ENCODE measurements at places on chromosomes 11 and 22.

DNA sequence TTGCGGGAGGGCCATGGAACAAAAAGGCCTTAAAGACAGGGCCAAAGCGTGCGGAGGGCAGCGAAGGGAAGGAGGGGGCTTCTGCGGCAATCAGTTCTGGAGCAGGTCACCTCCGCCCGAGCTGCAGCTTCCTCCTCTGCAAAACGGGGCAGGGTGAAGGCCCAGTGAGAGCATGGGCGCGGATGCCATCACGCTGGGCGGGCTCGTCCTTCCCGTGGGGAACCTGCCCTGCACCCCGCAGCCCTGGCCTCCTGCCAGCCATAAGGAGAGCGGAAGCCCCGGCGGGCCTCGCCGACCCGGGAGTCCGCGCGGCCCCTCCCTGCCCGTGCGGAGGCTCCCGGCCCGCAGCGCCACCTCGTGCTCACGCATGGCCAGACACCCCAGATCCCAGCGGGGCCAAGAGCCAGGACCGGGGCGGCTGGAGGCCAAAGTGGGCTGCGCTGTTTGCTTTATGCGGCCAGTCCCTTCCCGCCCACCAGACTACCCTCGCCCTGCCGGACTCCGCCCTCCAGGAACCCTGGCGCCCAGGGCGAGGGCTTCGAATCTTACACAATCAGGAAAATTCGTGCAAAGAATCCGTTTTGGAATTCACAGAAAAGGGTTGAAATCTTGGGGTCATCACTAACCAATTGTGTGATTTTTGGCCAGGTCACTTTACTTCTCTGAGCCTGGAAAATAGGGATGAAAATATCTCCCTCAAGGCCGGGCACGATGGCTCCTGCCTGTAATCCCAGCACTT is 16.1 kb downstream of the TSKU start:
- DNase-seq: peak; percentile 36

- no peak for DNase-seq
Measured at GRCh38 chr11:83280256-83280655, 5.9 kb downstream of the CCDC90B start.

GRCh38 chr11:125276619-125276976 is 112.0 kb downstream of the PKNOX2 start:
- DNase-seq: no peak

- DNase-seq: no peak
Measured at GRCh38 chr11:10388101-10388500, 67.0 kb upstream of the AMPD3 start.
